A172 (cell line): ENCODE measurements at places on chromosomes 6 and 20.
A peak's percentile ranks its signal among the peaks of the same experiment; 100 is the strongest.

GRCh38 chr20:37393196-37393862, 47.4 kb downstream of the SRC start:
- no peak for DNase-seq

DNA sequence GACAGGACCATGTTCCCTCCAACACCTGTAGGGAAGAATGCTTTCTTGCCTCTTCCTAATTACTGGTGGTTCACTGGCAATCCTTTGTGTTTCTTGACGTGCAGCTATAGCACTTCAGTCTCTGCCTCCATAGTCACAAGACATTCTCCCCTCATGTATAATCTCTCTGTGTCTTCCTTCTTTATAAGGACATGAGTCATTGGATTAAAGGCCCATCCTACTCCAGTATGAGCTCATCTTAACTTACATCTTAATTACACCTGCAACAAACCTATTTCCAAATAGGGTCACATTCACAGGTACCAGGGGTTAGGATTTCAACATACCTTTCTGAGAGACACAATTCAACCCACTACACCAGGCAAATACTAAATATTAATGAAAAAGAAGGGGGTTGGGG, 213.6 kb downstream of the RNGTT start:
- DNase-seq = no peak

GRCh38 chr6:169807229-169807628, 55.8 kb downstream of the ERMARD start:
- no peak for DNase-seq

GRCh38 chr20:48903705-48904104, 17.8 kb upstream of the ARFGEF2 start:
- DNase-seq = no peak

DNA sequence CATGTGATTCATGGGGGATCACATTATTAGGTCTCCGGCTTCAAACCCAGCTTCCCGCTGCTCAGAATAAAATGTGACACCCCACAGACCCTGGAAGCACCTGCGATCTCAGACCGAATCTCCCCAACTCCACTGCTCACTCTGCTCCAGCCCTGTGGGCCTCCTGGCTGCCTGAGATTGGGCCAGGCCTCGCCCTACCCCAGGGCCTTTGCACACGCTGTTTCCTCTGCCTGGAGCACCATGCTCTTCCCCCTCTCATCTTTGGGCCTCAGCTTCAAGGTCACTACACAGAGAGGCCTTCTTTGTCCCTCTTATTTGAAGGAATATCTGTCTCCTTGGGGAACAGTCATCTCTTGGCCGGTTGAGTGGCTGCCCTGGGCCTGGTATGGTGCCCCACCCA, 48.8 kb downstream of the RBM38 start:
- no peak for DNase-seq

DNA sequence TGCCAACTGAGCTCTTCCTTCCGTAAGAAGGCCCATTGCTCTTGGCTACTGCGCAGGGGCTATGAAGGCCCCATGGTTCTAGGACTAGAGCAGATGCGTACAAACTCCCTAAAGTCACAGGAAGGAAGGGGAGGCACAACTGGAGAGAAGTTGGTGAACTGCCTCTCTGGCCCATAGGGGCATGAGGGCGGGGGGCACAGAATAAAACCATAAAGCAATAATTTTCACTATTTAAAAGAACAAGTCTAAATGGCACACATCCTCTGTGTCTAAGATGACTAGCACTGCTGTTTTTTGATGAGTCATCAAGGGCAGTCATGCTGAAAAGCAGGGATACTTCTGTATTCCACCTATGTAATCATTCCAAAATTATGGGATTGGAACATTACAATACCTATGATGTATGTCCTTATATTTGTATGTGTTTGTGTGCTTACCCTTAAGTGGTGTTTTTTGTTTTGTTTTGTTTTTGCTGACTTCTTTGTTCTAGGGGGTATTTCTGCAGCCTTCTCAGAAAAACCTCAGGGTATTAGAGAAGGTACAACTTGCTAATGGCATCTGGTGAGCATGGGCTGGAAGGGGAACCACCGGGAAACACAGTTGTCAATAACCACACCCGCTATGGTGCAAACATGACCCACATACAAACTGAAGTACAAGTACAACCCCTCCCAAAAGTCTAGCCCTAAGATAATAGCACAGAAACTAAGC, 36.9 kb downstream of the B4GALT5 start:
- DNase-seq = peak; percentile 59

DNA sequence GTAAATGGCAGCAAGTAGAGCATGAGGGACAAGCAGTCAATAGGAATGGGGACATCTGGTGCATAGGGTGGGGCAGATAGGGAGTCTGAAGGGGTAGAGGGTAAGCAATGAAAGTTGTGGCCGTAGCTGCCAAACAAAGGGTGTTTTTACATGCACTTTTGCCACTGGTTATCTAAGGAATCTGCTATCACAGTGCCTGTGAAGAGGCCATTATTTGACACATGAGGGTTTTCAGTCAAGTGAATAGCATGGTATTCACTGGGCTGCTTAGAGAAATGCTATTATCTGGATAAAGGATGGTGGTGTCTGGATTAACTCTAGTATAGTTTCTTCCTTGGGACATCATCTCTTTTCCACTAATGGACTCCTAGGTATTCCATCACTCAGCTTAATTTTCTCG, 118.2 kb downstream of the CARMIL1 start:
- no peak for DNase-seq

DNA sequence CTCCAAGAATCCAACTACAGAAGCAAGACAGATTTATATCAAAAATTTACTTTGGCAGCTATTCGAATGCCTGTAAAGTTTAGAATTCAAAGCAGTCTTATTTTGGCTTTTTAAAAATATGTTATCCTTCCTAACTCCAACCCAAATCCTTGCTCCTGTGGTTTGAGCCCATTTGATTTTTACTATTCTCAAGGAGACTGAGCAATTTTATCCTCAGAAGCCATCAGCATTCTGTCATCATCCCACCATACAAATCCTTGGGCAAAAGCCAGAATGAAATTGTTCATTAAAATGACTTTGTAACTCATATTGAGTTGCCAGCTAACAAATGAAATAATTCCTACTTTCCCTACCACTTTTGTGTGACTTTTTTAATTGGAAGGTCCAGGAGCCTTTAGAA, 392.8 kb downstream of the ADGRB3 start:
- DNase-seq = no peak

DNA sequence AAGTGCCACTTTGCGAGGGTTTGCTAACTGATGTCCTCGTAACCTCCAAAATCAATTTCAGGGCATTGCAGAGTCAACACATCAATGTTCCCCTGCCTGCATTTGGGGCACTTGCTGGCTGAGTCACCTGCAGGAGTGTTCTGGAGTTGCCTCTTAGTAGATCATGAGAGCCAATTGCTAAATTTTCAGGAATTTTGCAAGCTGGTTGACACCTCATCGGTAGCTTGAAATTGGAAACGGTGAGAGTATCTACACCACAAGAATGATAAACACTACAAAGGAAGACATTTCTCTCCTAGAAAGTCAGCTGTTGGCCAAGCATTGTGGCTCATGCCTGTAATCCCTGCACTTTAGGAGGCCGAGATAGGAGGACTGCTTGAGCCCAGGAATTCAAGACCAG, 10.8 kb upstream of the BFSP1 start:
- DNase-seq = peak; percentile 74

- peak; percentile 47 for DNase-seq
These were observed 164.9 kb upstream of the HEY2 start for GRCh38 chr6:125584468-125584939.

GRCh38 chr20:52621401-52621800, 350.8 kb upstream of the TSHZ2 start:
- DNase-seq = no peak

DNA sequence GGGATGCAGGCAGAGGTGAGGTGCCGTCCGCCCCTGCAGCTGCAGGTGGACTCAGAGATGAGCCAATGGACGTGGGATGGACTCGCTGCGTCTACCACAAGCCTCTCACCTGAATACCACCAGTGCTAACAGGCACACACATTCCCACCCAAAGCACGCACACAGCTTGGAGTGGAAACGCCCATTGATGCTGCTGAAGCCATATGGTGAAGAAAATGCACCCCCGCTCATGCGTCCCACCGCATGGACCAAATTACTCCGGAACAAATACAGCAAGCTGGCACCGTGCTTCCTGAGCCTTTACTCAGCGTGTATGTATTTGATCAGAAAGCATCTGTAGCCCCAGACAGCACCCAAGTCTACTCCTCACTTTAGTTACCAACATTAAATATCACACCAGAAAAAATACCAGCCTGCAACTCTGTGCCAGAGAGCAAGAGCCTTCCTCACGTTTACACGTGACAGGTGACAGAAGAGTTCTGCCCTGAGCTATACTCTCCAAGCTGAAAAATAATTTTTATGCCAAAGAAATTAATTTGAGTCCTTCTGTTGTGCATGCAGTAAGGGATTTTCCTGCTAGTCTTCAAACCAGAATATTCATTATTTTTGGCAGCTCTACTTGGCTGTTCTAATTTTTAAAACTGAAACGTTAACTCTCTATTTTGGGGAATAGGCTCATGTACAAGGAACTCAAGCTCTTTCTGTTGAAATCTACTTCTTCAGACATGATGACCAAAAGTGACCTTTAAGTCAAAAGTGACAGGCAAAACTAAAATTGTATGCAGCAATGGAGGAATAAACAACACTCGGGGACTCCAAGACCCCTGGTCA, 58.2 kb upstream of the SYNDIG1 start:
- DNase-seq = no peak

- no peak for DNase-seq
These were observed 9.5 kb upstream of the NKAIN2 start for GRCh38 chr6:123794190-123794589.

DNA sequence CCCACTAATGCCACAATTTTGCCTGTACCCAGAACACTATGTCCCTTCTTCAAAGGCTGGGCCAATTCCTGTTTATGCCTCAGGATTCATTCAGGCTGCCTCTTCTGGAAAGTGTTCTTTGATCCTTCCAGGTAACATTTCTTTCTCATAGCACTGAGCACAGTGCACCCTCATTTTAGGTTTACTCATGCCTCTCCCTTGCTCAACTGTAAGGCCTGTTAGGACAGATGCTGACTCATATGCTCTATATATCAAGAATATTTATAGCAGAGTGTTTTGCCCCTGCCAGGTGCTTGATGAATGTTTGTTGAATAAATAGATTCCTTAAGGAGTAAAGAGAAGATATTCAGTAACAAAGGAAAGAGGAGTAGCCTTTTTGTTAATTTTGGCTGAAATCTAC, 263.9 kb downstream of the PHF3 start:
- peak; percentile 56 for DNase-seq

DNA sequence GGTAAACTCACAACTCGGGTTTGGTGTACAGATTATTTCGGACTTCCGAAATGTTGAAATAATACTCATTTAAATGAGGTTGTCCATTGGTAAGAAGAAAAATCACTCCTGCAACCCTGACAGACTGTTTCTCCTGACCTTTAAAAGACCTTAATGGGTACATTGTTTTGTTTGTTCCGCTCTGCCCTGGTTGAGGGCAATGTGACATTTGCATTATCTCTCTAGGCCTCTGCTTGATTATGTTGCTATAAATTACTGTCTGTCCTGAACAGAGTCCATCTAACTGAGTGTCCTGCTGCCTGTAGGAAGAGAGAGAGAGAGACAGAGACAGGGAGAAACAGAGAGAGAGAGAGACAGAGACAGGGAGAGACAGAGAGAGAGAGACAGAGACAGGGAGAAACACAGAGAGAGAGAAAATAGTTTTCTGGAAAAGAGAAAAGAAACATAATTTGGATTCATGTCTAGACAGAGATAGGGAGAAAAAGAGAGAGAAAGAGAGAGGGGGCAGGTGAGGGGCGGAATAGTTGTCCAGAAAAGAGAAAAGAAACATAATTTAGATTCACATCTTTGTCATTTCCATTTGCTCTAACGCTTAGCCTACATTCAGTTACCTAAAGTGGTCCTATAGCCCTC, 83.2 kb downstream of the SHLD1 start:
- DNase-seq = no peak

GRCh38 chr6:10495029-10495428, 26.1 kb upstream of the GCNT2 start:
- DNase-seq = no peak

DNA sequence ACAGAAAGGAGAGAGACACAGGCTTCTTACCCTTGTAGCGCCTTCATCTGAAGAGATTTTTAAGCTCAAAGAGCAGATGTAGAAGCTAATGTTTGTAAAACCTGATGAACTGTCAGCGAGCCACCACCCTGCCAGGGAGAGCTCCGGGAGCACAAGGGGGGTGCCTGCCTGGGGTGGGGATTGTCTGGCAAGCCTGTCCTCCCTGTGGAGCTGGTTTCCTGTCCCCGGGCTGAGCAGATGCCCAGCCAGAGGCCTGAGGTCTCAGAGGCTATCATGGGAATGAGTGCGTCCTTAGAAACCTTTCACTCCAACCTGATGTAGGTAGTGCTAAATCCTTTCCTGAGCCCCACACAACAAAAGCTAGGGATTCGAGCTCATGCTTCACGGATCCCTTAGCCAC, 41.9 kb upstream of the NR2E1 start:
- DNase-seq = no peak

- no peak for DNase-seq
These were observed 88.0 kb upstream of the TULP1 start for GRCh38 chr6:35600659-35601125.

DNA sequence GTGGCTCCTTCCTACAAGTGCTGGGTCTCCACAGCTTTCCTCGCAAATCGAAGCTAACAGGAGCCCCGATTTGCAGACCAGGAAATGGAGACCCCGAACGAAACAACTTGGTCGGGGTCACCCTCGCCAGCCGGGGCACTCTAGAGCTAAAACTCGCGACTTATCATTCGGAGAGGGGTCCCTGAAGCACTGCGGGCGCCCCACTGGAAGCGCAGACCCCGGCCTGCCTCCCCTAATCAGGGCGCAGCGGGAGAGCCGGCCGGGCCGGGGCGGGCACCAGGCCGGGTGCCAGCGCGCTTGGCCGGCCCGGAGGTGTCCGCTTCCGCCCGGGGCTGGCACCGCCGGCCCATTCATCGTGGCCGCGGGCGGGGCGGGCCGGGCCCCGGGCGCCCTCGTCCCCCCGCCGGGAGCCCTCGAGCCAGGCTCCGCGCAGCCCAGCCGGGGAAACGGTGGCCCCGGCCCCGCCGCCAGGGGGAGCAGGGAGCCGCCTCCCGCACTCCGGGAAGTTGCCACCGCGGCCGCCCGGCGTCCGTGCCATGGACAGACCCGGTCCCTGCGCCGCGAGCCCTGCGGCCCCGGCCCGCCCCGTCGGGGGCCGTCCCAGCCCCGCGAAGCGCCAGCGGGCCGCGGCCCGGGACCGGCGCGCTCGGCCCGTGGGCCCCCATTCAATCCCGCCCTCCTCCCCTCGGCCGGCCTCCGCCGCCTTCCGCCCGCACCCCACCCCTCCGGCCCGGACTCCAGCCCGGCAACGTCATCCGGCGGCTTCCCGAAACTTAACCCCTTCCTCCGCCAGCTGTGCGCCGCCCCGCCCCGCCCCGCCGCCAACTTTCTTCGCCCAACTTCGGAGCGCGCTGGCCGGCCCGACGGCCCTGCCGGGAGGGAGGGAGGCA, 961 bp downstream of the RRBP1 start:
- peak; percentile 38 for DNase-seq

DNA sequence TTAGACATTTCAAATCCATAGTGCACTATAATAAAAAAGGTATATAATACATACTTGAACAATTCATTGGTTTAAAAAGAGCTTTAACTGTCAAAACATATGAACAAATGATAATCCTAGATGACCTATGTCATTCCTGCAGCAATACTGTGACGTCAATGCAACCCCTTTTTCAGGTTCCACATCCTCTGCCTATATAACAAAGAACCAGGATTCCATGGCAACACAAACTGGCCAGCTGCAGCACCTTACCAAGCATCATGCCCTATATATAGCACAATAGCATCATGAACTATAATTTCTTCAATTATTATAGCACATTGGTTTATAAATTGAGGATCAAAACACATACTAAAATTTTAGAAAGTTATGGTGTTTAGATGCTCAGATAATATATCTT, 578 bp upstream of the PTCHD4 start:
- DNase-seq = no peak

GRCh38 chr6:93416571-93417420, 2.6 kb downstream of the EPHA7 start:
- no peak for DNase-seq
